ENCODE measurements at places on chromosomes 1 and 21.

GRCh38 chr1:15724949-15725880 lies 10.8 kb upstream of the SLC25A34 start:
- no peak for DNase-seq

GRCh38 chr1:77287535-77287934 lies 5.7 kb downstream of the AK5 start:
- no peak for DNase-seq

- no peak for DNase-seq
Measured at GRCh38 chr1:208150833-208151458, 93.2 kb downstream of the PLXNA2 start.

GRCh38 chr1:92169214-92170005 lies 48.3 kb upstream of the C1orf146 start:
- DNase-seq, result no peak

DNA sequence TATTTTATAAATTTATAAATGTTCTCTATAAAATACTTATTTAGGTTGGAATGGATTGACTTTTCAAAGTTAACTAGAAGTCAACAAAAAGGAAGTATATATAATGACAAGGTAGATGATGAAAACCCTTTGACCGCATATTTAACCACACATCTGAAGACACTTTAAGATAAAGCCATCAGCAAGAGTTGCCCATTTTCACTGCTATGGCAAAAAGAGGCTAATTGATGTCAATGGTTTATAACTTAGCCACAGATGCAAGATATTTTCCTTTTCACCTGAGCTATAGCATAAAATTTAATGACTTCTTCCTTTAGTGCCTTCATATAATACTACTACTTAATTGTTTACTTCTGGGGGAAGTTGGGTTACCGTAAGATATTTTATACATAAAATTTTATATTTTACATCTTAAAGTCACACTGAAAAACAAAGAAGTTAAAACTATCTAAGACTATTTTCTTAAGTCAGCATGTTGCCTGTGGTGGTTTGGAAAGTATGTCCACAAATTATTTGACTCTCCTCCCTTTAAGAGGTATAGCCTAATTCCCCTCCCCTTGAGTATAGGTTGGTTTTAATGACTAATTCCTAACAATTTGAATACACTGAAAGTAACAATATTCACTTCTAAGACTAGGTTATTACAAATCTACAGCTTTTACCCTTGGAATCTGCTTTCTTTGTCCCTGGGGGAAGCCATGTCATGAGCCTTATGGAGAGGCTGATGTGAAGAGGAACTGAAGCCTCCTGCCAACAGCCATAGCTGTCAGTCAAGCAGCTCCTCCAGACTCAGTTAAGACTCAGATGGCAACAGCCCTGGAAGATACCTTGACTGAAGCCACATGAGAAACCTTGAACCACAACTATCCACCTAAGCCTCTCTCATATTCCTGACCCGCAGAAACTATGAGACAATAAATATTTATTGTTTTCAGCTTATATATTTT lies 40.3 kb upstream of the LRRC8B start:
- peak; percentile 26 for DNase-seq

GRCh38 chr1:53362270-53362669 lies 34.4 kb upstream of the LRP8 start:
- no peak for DNase-seq

GRCh38 chr1:183840140-183840539 lies 35.2 kb downstream of the RGL1 start:
- DNase-seq, result no peak

Data from hematopoietic multipotent progenitor cell treated with erythropoietin and hydrocortisone succinate and interleukin-3 and kit ligand, for 6 days (in vitro differentiated cells).